ENCODE measurements at places on chromosomes 2 and 18.

GRCh38 chr2:117941693-117942092 lies 72.2 kb downstream of the CCDC93 start:
- no peak for DNase-seq

- no peak for DNase-seq
These were observed 5.2 kb downstream of the GNLY start for GRCh38 chr2:85699325-85699724.

DNA sequence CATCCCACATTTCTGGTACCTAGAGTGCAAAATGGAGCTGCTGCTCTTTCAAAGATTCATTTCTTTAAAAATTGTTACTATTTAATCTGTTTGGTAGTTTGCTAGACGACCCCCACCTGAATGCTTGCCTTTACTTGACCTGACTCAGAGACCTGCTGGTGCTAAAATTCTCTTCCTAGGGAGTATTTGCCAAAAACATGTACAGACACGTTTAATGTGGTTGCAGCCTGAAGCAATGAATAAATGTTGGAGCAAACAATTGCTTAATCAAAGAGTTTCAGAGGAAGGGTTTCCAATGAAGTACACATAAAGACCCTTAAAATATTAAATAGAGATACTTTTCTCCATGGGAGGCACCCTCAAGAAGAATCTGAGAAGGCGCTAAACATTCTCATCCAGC lies 734.4 kb downstream of the CBLN2 start:
- no peak for DNase-seq

- no peak for DNase-seq
These were observed 478.7 kb upstream of the POU3F3 start for GRCh38 chr2:104375206-104375605.

DNA sequence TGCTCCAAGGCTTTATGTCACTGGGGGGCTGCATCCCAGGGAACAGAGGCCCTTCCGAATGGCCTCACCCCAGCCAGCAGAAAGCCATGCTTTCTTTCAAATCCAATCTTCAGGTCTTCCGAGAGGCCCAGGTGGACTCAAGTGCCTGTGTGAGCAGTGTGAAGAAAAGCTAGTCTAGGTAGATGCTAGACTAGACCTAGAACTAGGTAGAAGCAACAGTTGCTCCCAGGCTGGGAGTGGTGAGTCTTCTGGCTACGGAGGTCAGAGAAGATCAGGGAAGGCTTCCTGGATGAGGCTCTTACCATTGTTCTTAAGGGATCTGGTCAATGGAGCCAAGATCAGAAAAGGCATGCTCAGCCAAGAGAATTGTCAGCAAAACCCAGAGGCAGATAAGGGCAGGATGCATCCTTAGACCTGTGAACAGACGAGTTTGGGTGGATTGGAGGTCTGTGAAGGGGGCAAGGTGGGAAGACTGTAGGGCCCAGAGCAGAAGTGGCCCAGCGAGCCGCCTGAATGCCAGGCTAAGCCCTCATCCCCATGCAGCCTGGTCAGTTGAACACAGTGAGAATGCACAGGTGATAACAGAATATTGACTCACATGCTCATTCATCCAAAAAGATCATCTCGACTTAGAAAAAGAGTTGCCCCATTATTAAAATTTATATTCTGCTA lies 110.8 kb downstream of the SMAD7 start:
- DNase-seq: no peak

Data from H4 (cell line).